ENCODE measurements at places on chromosomes 1 and 21. TPM values are rescaled to one million over a fixed set of nuclear protein-coding genes. Genes with fewer than 3 reads are reported as not detected.

F5 gene
- 0.15 TPM for total RNA-seq

DNA sequence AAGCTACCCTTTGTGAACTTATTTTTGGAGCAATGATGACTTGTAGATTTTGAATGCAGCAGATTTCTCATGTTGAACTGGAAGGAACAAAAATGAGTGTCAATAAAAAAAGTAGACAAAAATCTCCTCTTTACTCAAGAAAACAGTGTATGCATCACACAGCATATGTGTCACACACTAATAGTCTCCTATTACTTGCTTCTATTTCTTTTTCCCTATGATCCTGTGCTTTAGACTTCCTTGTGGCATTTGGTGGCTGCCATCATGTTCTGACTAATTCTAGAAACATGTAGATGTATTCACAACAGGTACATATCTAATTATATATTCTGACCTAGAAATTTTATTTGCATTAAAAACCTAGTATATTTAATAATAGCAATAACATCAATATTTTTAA is 14.3 kb downstream of the RC3H1 start:
- H3K27me3 ChIP-seq = no peaks in the 10 kb centered on the region
- DNase-seq = no peak
- no peak overlapping the region for H3K27ac ChIP-seq
- H3K36me3 ChIP-seq = no peaks in the 10 kb centered on the region
- no peak overlapping the region for H3K4me3 ChIP-seq

DNA sequence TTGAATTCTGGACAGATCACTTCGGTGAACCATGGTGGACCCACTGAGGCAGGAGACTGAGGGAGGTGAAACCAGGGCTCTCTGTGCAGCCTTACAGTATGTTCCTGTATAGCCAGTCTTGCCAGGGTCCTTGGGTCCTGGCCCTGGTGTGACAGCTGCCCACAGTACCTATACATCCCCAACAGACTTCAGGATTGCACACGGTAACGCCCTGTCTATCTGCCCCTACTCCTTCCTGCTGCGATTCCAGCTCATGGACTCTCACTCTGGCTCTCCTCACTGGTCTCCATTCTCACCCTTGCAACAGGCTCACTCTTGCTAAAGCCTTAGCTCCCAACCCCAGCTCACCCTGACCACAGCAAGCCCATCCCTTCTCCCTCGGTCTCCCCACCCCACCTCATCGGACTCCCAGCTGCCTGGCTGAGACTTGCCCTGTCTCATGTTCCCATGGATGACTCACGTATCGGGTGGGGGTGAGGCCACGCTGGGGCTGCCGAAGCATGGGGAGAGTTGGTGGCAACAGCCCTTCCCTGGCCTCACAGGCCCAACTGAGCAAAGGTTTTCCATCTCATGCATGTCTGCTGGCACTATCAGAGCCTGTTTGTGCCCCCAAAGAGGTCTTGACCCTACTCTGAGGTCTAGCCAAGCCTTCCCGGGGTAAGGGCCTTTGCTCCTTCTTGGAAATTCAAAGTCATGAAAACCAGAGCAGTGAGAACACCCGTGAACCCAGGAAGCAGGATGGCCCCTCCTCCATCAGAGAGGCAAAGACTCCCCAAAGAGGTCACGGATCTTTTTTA is 7.1 kb downstream of the PHLDA3 start:
- peaks cover 5% of the 10 kb centered on the region for H3K4me1 ChIP-seq
- no peaks in the 10 kb centered on the region for H3K36me3 ChIP-seq
- no peak overlapping the region for H3K4me3 ChIP-seq
- peak; percentile 69 for DNase-seq
- H3K27me3 ChIP-seq = no peaks in the 10 kb centered on the region
- peak overlapping the region; percentile 21 for H3K27ac ChIP-seq

DNA sequence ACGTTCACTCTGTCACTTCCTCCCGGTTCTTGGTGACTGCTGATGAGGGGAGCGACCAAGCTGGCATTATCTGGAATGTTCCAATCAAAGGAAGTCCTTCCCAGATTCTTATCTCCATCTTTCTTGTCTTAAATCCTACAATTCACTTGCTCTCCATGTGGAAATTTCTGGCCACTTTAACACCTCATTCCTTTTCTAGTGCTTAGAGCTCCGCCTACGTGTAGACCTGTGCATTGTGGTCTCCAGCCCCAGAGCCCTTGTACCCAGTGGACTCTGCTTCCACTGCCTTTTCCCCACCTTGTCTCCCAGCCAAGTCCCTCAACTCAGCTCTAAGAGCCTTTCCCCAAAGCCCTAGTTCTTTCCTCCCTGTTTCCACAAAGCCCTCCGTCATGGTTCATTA is 12.2 kb upstream of the KLHDC7A start:
- no peak overlapping the region for H3K4me3 ChIP-seq
- H3K4me1 ChIP-seq = no peaks in the 10 kb centered on the region
- DNase-seq = no peak
- no peak overlapping the region for H3K27ac ChIP-seq
- H3K36me3 ChIP-seq = no peaks in the 10 kb centered on the region

- no peaks in the 10 kb centered on the region for H3K36me3 ChIP-seq
- H3K4me1 ChIP-seq = no peaks in the 10 kb centered on the region
- H3K27me3 ChIP-seq = no peaks in the 10 kb centered on the region
- H3K4me3 ChIP-seq = no peak overlapping the region
- no peak for DNase-seq
- H3K27ac ChIP-seq = no peak overlapping the region
These were observed 426.8 kb downstream of the SETD4 start for GRCh38 chr21:35633501-35633900.

- no peak overlapping the region for H3K4me3 ChIP-seq
- H3K27me3 ChIP-seq = no peaks in the 10 kb centered on the region
- H3K36me3 ChIP-seq = no peaks in the 10 kb centered on the region
- H3K4me1 ChIP-seq = peaks cover 14% of the 10 kb centered on the region
- H3K27ac ChIP-seq = peak overlapping the region; percentile 14
These were observed 19.5 kb downstream of the STK40 start for GRCh38 chr1:36366091-36366661.

GRCh38 chr1:180934563-180934962 is 21.9 kb downstream of the KIAA1614 start:
- no peak overlapping the region for H3K27ac ChIP-seq
- H3K27me3 ChIP-seq = no peaks in the 10 kb centered on the region
- H3K4me3 ChIP-seq = no peak overlapping the region
- DNase-seq = no peak
- H3K4me1 ChIP-seq = peaks cover 4% of the 10 kb centered on the region

- no peaks in the 10 kb centered on the region for H3K4me1 ChIP-seq
- H3K4me3 ChIP-seq = no peak overlapping the region
- no peaks in the 10 kb centered on the region for H3K36me3 ChIP-seq
- no peak for DNase-seq
- H3K27me3 ChIP-seq = no peaks in the 10 kb centered on the region
These were observed 61.2 kb upstream of the ETV3 start for GRCh38 chr1:157199421-157199755.

- H3K4me1 ChIP-seq = peaks cover 15% of the 10 kb centered on the region
- H3K27ac ChIP-seq = peak overlapping the region; percentile 85
- no peak overlapping the region for H3K4me3 ChIP-seq
These were observed 189.6 kb downstream of the TGFBR3 start for GRCh38 chr1:91696321-91696720.

TRIM67 gene
- total RNA-seq = not detected

GRCh38 chr1:94025383-94026340 is 95.3 kb downstream of the ABCA4 start:
- H3K27me3 ChIP-seq = no peaks in the 10 kb centered on the region
- H3K4me3 ChIP-seq = no peak overlapping the region
- peaks cover 7% of the 10 kb centered on the region for H3K4me1 ChIP-seq

CHODL gene
- total RNA-seq = 1.3 TPM

DNA sequence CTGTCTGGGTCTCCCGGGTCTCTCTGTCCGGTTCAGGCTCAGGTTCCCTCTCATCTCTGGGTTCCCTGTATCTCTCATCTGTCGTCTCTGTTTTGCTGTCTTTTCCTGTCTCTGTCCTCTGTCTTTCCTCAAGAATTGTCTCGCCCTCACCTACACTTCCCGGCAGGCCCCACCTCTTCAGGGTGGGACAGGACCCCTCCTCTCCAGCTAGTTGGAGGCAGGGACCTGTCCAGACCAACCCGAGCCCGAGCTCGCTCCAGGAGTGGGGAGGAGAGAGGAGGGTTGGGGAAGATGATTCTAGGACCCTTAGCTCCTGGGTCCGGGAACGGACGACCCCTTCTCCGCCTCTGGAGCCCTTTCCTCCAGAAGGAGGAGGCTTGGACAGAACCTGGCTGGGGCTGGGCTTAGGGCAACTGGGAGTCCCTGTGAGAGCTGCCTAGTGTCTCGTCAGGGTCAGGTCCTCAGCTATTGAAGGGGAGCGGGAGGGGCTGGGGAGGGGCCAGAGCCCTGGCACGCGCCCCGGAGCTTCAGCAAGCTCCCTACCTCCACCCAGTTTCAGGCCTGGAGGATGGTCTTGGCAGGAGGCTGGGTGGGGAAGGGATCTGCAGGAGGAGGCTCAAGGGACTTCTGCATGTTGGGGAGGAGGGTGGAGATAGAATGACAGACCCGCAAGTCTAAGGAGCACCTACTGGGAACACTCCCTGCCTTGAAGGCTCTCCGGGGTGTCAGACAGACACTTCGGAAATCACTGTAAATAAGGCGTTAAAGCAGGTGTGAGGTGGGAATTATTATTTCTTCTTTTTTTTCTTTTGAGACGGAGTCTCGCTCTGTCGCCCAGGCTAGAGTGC is 26.3 kb upstream of the EPB41 start:
- peak overlapping the region; percentile 72 for H3K4me3 ChIP-seq
- H3K27me3 ChIP-seq = no peaks in the 10 kb centered on the region
- no peaks in the 10 kb centered on the region for H3K36me3 ChIP-seq
- H3K4me1 ChIP-seq = peaks cover 8% of the 10 kb centered on the region
- peak; percentile 67 for DNase-seq

ANKRD34A gene
- 3.1 TPM for total RNA-seq

GRCh38 chr1:71920556-71920955 is 361.8 kb downstream of the NEGR1 start:
- no peak overlapping the region for H3K27ac ChIP-seq
- H3K27me3 ChIP-seq = no peaks in the 10 kb centered on the region

CLDN8 gene
- total RNA-seq = not detected

LIN28A gene
- not detected for total RNA-seq

RGS18 gene
- total RNA-seq = 0.61 TPM

ANGPTL3 gene
- not detected for total RNA-seq

ABCG1 gene
- total RNA-seq = 7.3 TPM

GRCh38 chr1:110477041-110477440 is 26.1 kb downstream of the PROK1 start:
- H3K36me3 ChIP-seq = no peaks in the 10 kb centered on the region
- no peak for DNase-seq
- H3K4me3 ChIP-seq = no peak overlapping the region
- no peak overlapping the region for H3K27ac ChIP-seq
- no peaks in the 10 kb centered on the region for H3K27me3 ChIP-seq
- no peaks in the 10 kb centered on the region for H3K4me1 ChIP-seq

- no peak overlapping the region for H3K27ac ChIP-seq
- H3K4me1 ChIP-seq = no peaks in the 10 kb centered on the region
- no peaks in the 10 kb centered on the region for H3K36me3 ChIP-seq
- no peaks in the 10 kb centered on the region for H3K27me3 ChIP-seq
- DNase-seq = no peak
These were observed 18.1 kb upstream of the RCOR3 start for GRCh38 chr1:211241071-211241470.

- no peak for DNase-seq
- H3K4me3 ChIP-seq = no peak overlapping the region
- H3K4me1 ChIP-seq = peaks cover 6% of the 10 kb centered on the region
- no peaks in the 10 kb centered on the region for H3K36me3 ChIP-seq
- no peak overlapping the region for H3K27ac ChIP-seq
- H3K27me3 ChIP-seq = no peaks in the 10 kb centered on the region
These were observed 72.6 kb upstream of the RGL1 start for GRCh38 chr1:183732236-183732880.

GRCh38 chr1:232568906-232569553 is 60.9 kb downstream of the SIPA1L2 start:
- H3K4me3 ChIP-seq = no peak overlapping the region
- no peaks in the 10 kb centered on the region for H3K36me3 ChIP-seq
- H3K27me3 ChIP-seq = no peaks in the 10 kb centered on the region
- H3K27ac ChIP-seq = no peak overlapping the region

SPRR2E gene
- not detected for total RNA-seq

GCSAML gene
- total RNA-seq = not detected

KIF1B gene
- 37.2 TPM for total RNA-seq

MROH7 gene
- total RNA-seq = 9.3 TPM

SLC45A3 gene
- total RNA-seq = 7.6 TPM

OR14K1 gene
- total RNA-seq = not detected

- H3K27ac ChIP-seq = no peak overlapping the region
- no peak for DNase-seq
- no peaks in the 10 kb centered on the region for H3K4me1 ChIP-seq
- no peaks in the 10 kb centered on the region for H3K36me3 ChIP-seq
- H3K27me3 ChIP-seq = no peaks in the 10 kb centered on the region
These were observed 54.6 kb upstream of the NCAM2 start for GRCh38 chr21:20943561-20943997.

EPHA2 gene
- total RNA-seq = 8.2 TPM
